T-helper 17 cell (primary cell): ENCODE measurements at places on chromosomes 13 and 19. TPM values are rescaled to one million over a fixed set of nuclear protein-coding genes. Genes with fewer than 3 reads are reported as not detected.

- no peak for DNase-seq
- no peaks in the 10 kb centered on the region for H3K27me3 ChIP-seq
- H3K4me1 ChIP-seq, result peaks cover 20% of the 10 kb centered on the region
These were observed 9.5 kb downstream of the PIAS4 start for GRCh38 chr19:4016903-4017638.

GRCh38 chr19:41548954-41549688 is 26.8 kb upstream of the CEACAM21 start:
- H3K27ac ChIP-seq, result peak overlapping the region; percentile 99
- DNase-seq, result peak; percentile 32
- peaks cover 63% of the 10 kb centered on the region for H3K4me1 ChIP-seq
- H3K27me3 ChIP-seq, result no peaks in the 10 kb centered on the region
- peaks cover 13% of the 10 kb centered on the region for H3K36me3 ChIP-seq

DNA sequence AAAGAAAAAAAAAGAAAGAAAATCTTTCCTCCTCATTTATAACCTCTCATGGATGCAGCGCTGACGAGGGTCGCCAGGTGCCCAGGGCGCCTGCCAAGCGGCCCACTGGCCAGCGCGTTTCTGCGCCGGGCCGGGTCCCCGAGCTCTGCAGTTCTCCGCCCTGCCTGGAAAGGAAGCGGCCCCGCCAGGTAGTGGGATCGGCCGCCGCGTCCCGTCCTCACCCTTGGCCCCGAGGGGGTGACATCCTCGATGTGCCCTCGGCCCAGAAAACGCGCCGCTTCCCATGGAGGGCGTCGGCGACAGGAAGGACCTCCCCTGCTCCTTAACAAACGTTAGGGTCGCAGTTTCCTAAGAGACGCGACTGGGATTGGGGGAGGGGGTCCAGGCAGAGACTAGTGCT is 56.9 kb downstream of the ZNF726 start:
- H3K27me3 ChIP-seq, result peaks cover 34% of the 10 kb centered on the region
- no peak for DNase-seq
- H3K36me3 ChIP-seq, result peaks cover 6% of the 10 kb centered on the region

GRCh38 chr19:46481223-46481848 is 10.0 kb upstream of the PNMA8A start:
- H3K4me1 ChIP-seq, result peaks cover 4% of the 10 kb centered on the region
- peaks cover under 1% of the 10 kb centered on the region for H3K36me3 ChIP-seq
- DNase-seq, result no peak
- no peak overlapping the region for H3K4me3 ChIP-seq

- no peaks in the 10 kb centered on the region for H3K4me1 ChIP-seq
- no peak overlapping the region for H3K27ac ChIP-seq
- H3K27me3 ChIP-seq, result peaks cover 24% of the 10 kb centered on the region
- DNase-seq, result no peak
- no peak overlapping the region for H3K4me3 ChIP-seq
These were observed 159.3 kb downstream of the ITGBL1 start for GRCh38 chr13:101611491-101612475.

DNA sequence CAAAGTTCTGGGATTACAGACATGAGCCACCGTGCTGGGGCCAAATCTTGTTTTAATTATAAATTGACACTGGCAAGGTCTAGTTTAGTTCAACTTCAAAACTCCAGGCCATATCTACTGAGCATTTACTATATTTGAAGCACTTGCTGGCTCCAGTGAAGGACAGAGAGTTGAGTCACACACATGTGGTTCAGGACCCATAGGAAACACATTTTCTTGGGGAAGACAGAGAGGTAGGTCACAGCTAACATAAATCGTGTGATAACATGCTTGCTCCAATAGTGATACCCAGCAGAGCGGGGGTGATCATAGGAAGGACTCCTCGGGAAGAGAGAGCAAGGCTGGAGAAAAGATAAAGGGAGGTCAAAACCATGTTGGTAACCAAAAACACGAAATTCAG is 170.6 kb upstream of the TSC22D1 start:
- H3K27me3 ChIP-seq, result no peaks in the 10 kb centered on the region
- H3K4me3 ChIP-seq, result no peak overlapping the region
- H3K36me3 ChIP-seq, result no peaks in the 10 kb centered on the region
- H3K27ac ChIP-seq, result no peak overlapping the region
- no peak for DNase-seq

FXYD3 gene
- total RNA-seq, result not detected

ZSCAN1 gene
- total RNA-seq, result not detected

- H3K27me3 ChIP-seq, result no peaks in the 10 kb centered on the region
- H3K4me1 ChIP-seq, result no peaks in the 10 kb centered on the region
- no peaks in the 10 kb centered on the region for H3K36me3 ChIP-seq
- H3K4me3 ChIP-seq, result no peak overlapping the region
- no peak for DNase-seq
These were observed 1279.8 kb upstream of the PCDH9 start for GRCh38 chr13:68509734-68510621.

B3GNT8 gene
- 4.8 TPM for total RNA-seq

- H3K27me3 ChIP-seq, result no peaks in the 10 kb centered on the region
- no peak overlapping the region for H3K27ac ChIP-seq
- H3K4me3 ChIP-seq, result no peak overlapping the region
- H3K36me3 ChIP-seq, result no peaks in the 10 kb centered on the region
These were observed 331.5 kb upstream of the ARGLU1 start for GRCh38 chr13:106899442-106899841.

GRCh38 chr13:74442751-74443150 is 308.5 kb upstream of the KLF12 start:
- H3K36me3 ChIP-seq, result no peaks in the 10 kb centered on the region
- H3K27me3 ChIP-seq, result no peaks in the 10 kb centered on the region
- no peak overlapping the region for H3K27ac ChIP-seq

GRCh38 chr13:100254002-100254401 is 165.1 kb downstream of the PCCA start:
- H3K4me1 ChIP-seq, result peaks cover 5% of the 10 kb centered on the region
- DNase-seq, result no peak
- H3K27me3 ChIP-seq, result no peaks in the 10 kb centered on the region
- H3K36me3 ChIP-seq, result peaks cover 2% of the 10 kb centered on the region
- no peak overlapping the region for H3K4me3 ChIP-seq

GRCh38 chr13:48492096-48492440 is 40.8 kb downstream of the RCBTB2 start:
- no peak overlapping the region for H3K4me3 ChIP-seq
- H3K4me1 ChIP-seq, result peaks cover 29% of the 10 kb centered on the region
- DNase-seq, result no peak
- H3K36me3 ChIP-seq, result peaks cover 4% of the 10 kb centered on the region

SMAD9 gene
- not detected for total RNA-seq

DNA sequence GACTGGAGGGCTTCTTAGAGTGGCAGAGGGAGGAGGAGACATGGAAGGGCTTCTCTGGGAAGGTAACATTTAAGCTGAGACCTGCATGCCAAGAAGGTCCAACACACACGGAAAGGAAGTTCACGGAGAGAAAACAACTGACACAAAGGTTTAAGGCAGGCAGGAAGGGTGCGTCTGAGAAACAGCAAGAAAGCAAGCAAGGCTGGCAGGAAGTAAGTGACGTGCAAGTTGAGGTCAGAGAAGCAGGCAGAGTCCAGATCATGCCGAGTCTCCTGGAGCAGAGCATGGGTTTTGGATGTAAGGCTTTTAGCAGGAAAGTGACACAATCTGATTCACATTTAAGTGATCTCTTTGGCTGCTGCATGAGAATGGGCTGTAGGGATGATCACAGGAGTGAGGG is 60.5 kb downstream of the ATP7B start:
- H3K27me3 ChIP-seq, result no peaks in the 10 kb centered on the region
- H3K4me1 ChIP-seq, result peaks cover 29% of the 10 kb centered on the region
- H3K27ac ChIP-seq, result peak overlapping the region; percentile 0
- H3K4me3 ChIP-seq, result peak overlapping the region; percentile 15
- no peak for DNase-seq

GRCh38 chr19:4740092-4740491 is 16.4 kb upstream of the DPP9 start:
- no peak for DNase-seq
- peaks cover 14% of the 10 kb centered on the region for H3K27me3 ChIP-seq
- H3K36me3 ChIP-seq, result peaks cover 5% of the 10 kb centered on the region
- H3K4me1 ChIP-seq, result peaks cover 8% of the 10 kb centered on the region

GRCh38 chr13:106083620-106084350 is 451.7 kb downstream of the EFNB2 start:
- H3K4me1 ChIP-seq, result no peaks in the 10 kb centered on the region
- H3K27ac ChIP-seq, result no peak overlapping the region
- no peaks in the 10 kb centered on the region for H3K36me3 ChIP-seq
- H3K4me3 ChIP-seq, result no peak overlapping the region
- DNase-seq, result no peak

RUBCNL gene
- total RNA-seq, result 5.8 TPM

DNA sequence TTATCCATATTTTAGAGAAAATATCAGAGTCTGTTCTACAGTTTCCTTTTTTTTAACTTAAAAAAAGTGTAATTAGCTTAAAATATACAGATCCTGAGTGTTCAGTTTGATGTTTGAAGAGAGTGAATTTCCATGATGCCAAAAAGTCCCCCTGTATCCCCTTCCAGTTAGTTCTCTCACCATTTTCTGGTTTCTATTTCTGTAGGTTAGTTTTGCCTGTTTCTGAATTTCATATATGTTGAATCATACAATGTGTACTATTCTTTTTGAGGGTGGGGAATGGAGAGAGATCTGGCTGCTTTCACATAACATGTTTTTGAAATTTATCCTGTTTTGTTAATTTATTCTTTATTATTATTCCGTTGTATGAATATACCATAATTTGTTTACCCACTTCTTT is 95.9 kb downstream of the PDS5B start:
- no peak overlapping the region for H3K27ac ChIP-seq
- H3K4me1 ChIP-seq, result peaks cover 5% of the 10 kb centered on the region
- no peak overlapping the region for H3K4me3 ChIP-seq
- peaks cover 6% of the 10 kb centered on the region for H3K36me3 ChIP-seq
- H3K27me3 ChIP-seq, result no peaks in the 10 kb centered on the region
- no peak for DNase-seq

CGB8 gene
- total RNA-seq, result not detected

FCER2 gene
- total RNA-seq, result not detected

GRCh38 chr13:106109391-106109791 is 426.1 kb downstream of the EFNB2 start:
- no peaks in the 10 kb centered on the region for H3K36me3 ChIP-seq
- no peak overlapping the region for H3K27ac ChIP-seq
- no peak for DNase-seq
- H3K27me3 ChIP-seq, result no peaks in the 10 kb centered on the region
- no peak overlapping the region for H3K4me3 ChIP-seq

GRCh38 chr13:24866488-24866887 is 102.5 kb downstream of the RNF17 start:
- H3K36me3 ChIP-seq, result peaks cover 2% of the 10 kb centered on the region
- no peak overlapping the region for H3K4me3 ChIP-seq
- no peak overlapping the region for H3K27ac ChIP-seq
- H3K27me3 ChIP-seq, result peaks cover 37% of the 10 kb centered on the region

- DNase-seq, result no peak
- no peaks in the 10 kb centered on the region for H3K36me3 ChIP-seq
- no peaks in the 10 kb centered on the region for H3K27me3 ChIP-seq
- no peaks in the 10 kb centered on the region for H3K4me1 ChIP-seq
- no peak overlapping the region for H3K27ac ChIP-seq
These were observed 45.3 kb upstream of the TRPC4 start for GRCh38 chr13:37914781-37915391.

DNA sequence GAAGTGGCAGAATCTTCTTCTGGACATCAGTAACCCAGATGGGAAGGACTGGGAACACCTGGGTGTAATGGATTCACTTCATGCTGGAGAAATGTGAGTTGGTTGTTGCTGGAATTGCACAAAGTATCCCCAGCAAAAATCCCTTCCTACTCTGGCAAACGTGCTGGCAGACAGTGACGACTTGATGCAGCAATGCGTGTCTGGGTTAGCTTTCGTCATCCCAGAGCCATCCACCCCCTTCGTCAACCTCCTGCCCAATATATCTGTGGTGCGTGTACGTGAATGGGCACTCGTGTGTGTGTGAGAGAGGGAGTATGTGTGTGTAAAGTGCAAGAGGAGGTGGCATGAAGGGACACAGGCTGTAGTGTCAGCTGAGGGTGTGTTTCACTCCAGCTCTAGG is 70.9 kb downstream of the TM9SF2 start:
- no peak for DNase-seq
- no peaks in the 10 kb centered on the region for H3K4me1 ChIP-seq
- H3K27me3 ChIP-seq, result no peaks in the 10 kb centered on the region
- no peaks in the 10 kb centered on the region for H3K36me3 ChIP-seq
- no peak overlapping the region for H3K4me3 ChIP-seq

PSG7 gene
- not detected for total RNA-seq
